Nucleus accumbens (tissue), 56 donors: ENCODE measurements at places on chromosomes 11 and 22.
A peak's percentile ranks its signal among the peaks of the same experiment; 100 is the strongest.

- no peak for DNase-seq
These were observed 11.8 kb downstream of the PIM3 start for GRCh38 chr22:49972163-49973017.

DNA sequence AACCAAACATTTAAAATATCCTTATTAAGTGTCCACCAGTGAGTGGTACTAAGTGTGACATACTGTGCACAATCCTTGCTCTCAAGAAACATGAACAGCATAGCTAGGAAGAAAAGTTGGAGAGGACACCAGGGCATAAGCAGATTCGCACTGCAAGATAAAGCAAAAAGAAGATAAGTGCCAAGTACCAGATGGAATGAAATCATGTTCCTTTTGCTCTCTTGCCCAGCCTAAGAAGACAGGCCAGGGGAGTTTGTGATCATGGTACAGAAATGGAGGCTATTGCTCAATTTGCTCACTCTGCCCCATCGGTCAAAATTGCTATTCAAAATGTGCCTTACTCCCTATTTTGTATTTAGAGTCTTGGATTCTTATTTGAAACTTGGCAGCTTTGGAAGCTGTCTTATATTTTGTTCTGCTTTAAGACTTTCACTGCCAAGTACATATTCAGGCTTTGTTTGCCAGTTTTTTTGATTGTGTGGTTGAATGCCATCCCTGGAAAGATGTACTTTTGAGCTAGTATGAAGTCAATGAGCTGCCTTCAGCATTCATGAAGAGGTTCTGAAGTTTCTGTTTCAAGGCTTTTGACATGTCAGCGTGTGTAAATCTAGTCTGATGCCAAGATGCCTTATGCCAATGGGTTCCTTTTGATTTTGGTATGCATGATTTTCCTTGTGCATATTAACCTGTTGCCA is 90.3 kb downstream of the PAX6 start:
- DNase-seq: no peak

- no peak for DNase-seq
These were observed 9.3 kb downstream of the GNG3 start for GRCh38 chr11:62716816-62717215.

DNA sequence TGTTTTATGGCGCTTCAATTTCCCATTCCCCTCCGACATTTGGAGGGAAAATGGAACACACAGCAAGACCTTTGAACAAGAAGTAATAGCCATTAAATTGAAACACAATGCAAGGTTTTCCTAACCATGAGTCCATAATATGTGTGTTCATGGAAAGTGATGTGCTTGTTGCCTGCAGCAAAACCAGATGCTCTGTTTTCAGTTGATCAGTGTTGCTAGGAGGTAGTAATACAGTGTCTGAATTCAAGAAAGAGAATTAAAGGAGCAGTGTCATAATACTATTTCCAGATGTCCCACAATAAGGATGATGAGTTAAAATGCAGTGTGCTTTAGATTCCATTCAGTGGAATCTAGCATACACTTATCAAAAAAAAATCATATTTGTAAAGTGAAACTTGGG is 637.4 kb upstream of the API5 start:
- DNase-seq: no peak

GRCh38 chr11:71355281-71355680 is 92.9 kb downstream of the DHCR7 start:
- DNase-seq: no peak

GRCh38 chr11:34188181-34188580 is 82.8 kb downstream of the NAT10 start:
- no peak for DNase-seq

- no peak for DNase-seq
These were observed 24.3 kb upstream of the ADA2 start for GRCh38 chr22:17243524-17243923.

- no peak for DNase-seq
These were observed 52.9 kb downstream of the ST14 start for GRCh38 chr11:130212431-130212961.

DNA sequence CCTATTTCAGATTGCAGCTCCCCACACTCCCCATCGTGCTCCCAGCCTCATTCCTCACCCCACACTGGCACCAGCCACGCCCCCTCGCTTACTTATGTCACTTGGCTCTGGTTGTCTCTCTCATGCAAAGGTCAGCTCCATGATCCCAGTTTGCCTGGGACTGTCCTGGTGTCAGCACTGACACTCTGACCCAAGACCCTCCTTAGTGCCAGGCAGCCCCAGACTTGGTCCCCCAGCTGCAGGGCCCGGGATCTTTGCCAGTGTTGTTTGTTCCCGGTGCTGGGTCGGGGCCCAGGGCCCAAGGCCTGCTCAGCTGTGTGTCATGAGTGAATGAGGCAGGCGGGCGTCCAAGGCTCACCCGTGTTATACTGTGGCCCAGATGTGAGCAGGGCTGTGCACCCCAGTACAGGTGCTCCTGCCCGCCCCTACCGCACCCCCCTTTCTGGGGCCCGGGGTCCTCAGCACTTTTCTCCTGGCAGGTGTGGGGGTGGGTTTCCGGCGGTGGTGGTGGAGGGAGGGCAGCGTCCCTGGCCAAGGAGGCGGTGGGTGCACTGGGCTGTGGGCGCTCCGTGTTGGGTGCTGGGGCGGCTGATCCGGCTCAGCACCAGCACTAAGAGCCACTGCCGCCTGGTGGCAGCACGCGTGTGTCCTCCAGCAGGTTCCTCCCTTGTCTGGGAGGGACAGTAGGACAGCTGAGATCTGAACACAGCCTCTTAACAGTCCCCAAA is 19.5 kb downstream of the IL17REL start:
- DNase-seq: peak; percentile 80

DNA sequence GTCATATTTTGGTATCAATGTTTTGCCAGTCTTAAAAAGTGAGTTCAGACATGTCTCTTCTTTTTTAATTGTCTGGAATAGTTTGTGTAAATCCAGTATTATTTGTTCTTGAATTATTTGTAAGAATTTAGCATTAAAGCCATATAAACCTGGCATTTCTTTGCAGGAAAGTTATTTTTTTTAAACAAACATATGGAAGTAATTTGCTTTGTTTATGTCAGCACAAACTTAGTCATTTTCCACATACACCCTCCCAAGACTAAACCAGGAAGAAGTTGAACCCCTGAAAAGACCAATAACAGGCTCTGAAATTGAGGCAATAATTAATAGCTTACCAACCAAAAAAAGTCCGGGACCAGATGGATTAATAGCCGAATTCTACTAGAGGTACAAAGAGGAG is 9.1 kb upstream of the CCDC81 start:
- DNase-seq: no peak

DNA sequence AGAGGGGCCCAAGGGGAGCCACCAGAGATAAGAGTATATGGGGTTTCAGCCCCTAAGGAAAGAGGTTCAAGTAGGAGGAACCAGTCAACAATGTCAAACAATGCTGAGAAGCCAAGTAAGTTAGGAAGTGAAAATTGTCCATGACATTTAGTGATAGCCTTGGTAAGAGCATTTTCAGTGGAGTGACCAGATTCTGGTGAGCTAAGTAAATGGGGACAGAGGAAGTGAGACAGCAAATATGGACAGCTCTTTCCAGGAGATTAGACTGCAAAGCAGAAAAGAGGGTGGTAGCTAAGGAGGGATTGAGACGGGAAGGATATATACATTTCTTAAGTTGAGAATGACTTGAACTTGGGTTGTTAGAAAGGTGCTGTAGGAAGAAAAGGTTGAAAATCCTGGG is 22.9 kb downstream of the POLD3 start:
- no peak for DNase-seq

DNA sequence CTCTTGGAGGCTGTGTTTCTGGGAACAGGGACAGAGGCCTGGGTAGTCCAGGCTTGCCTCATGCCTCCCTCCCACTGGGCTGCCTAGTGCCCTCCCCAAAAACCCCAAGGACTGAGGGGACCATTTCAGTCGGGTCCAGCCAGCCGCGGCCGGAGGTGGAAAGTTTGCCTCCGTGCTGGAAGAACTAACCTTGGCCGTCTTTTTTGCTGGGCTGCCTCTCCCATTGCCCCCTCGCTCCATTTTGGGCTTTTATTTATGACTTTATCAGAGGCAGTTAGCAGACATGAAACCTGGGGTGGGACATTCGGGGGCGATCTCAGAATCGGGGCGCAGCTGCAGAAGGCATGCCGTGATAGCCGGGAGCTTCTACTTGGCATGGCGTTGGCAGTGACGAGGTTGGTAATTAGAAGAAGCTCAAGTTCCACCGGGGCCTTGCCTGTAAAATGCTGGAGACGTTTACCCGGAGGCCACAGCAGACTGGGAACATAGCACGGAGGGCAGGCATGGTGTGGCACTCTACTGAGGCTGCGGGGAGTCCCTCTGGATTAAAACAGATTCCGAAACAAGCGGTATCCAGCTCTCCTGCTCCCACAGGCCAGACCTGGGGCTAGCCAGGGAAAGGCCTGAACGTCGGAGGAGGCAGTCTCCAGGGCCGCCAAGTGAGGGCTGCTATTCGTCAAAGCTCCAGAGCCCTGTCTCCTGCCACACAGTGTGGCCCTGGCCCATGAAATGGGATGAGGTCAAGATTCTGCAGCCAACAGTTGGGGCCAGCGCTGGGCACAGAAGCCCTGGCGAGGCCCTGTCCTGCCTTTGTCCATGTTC is 76.4 kb upstream of the PPARA start:
- DNase-seq: peak; percentile 40

DNA sequence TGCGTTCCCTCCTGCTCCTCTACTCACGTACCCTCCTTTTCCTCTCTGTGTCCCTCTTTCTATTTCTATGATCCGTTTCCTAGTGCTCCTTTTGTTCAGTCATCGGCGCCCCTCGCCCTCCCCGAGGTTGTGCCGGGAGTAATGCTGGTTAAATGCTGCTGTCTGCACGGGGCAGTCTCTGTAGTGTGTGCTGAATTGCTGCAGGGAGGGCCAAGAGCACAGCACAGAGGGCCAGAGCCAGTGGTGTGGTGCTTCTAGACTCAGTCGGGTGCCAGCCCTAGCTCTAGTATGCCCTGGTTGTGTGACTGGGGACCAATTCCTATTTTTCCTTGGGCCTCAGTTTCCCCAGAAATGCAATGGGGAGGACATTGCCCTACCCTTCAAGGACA is 98.3 kb downstream of the PKNOX2 start:
- DNase-seq: no peak

GRCh38 chr11:33532257-33532656 is 168.4 kb downstream of the C11orf91 start:
- DNase-seq: no peak

DNA sequence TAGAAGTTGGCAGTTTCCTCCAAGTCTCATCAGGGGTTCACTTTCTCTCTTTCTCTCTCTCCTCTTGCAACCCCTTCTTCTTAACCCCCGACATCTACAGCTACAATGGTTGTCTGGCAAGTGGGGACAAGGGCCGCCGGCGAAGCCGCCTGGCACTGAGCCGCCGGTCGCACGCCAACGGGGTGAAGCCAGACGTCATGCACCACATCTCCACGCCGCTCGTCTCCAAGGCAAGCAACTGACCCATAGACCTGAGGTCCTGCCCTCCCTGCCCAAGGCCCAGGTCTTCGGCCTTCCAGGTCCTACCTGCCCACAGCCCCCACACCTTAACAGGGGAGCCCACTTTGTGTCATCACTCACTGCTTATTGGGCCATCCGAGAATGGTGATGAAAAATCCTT is 4.4 kb downstream of the PELI3 start:
- DNase-seq: no peak

DNA sequence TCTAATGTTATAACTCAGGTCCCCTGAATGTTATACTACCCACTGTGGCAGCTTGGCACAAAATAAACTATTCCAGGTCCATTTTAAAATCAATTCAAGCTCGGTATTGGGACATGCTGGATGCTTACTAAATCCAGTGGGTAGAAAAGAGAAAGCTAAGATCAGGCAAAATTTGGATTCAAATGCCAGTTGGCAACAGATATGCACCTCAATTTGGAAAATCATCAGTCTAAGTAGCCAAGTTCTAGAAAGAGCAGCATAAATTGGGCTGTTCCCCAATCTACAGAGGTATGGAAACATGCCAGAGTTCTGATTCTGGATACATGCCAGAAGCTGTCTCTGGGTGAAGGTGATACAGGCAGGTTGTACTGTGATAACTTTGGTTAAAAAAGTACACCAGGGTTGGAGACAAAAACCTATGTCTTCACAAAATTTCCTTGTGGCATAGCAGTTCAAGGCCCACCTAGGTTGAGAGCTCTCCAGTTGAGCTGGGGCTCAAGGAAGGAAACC is 427.8 kb downstream of the LRRC4C start:
- DNase-seq: no peak

- DNase-seq: no peak
These were observed 6.3 kb upstream of the NDUFV1 start for GRCh38 chr11:67600324-67601029.

- DNase-seq: no peak
These were observed 8.3 kb downstream of the SEC14L6 start for GRCh38 chr22:30538280-30538679.

GRCh38 chr11:94593030-94593429 is 25.9 kb downstream of the PIWIL4 start:
- no peak for DNase-seq
